Mucosa of gallbladder (tissue), 1 donor: ENCODE measurements at places on chromosomes 12 and 14.
A peak's percentile ranks its signal among the peaks of the same experiment; 100 is the strongest.

DNA sequence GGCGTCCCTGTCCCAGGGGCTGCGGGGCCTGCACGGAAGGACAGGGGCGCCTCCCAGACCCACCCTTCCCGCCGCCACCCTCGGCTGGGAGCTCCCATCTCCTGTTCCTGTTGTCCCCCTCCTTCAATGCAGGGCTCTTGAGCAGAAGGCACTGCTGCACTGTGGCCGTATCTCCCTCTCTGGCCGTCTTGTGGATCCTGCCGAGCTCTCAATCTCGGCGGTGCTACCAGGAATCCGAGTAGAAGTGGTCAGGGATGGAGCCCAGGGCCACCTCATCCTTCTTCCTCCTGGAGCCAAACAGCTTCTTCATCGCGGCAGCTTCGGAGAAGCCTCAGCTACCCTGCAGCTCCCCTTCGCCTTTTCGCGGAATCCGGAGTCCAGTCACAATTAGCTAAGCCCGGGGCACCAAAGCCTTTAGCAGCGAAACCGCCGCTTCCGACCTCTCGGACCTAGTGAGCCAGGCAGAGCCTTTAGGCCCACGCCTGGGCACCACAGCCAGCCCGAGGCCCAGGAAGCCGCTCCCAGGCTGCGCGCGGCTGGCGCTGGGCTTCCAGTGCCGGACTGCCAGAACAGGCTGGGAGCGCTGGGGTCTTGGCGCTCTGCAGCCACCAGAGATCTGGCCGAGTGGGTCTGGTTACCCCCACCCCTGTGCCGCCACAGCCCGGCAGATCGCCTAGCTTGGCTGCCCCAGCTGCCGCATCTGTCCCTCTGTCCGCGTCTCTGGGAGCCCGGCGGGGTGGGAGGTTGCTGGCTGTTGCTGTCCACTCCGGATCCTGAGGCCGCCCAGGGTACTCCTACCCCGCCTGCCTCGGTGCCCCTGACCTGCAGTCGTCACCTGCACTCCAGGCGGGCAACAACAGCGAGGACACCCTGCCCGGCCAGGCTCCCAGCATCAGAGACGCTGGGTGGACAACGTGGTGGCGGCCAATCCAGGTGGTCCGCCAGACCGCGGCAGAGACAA lies 69.1 kb downstream of the ASCL4 start:
- no peak for DNase-seq

GRCh38 chr12:18373181-18373580 lies 111.9 kb downstream of the PIK3C2G start:
- no peak for DNase-seq

DNA sequence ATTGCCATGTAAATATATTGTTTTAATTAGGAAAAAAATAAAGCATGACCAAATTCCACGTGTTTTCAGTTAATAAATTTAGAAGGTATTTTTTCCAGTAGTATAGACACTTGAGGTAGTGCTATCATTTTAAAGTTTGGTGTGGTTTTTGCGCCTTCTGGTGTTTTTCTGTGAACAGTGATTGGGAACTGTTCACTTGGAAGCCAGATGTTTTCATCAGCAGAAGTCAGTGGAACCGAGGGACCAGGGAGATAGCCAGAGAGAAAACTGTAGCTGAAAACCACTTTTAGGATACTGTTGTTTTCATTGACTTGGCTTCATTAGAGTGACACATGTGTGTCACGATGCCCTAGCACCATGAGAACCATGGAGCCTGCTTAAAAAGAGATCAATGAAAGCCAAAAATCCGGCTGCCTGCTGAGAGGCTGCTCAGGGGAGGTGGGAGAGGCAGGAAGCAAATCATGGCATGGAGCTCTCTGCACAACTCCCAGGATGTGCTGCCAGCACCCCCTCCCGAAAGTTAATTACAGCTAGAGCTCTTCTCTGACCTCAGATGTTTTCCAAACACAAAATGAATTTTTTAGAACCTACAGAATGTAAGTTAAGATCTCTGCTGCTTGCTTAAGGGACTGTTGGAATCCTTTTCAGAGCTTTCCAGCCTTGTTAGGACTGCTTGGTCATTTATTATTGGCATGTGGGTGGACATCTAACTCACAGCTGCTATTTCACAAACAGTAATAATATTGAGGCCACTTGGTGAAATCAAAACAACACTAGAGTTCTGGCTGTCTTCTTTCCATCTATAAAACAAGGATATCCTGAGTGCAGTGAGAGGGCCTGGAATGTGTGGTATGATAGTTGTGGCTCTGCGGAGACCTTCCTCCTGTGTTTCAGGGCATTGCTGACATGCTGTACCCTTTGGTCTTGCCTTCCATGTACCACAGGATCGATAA lies 192.3 kb downstream of the ANO4 start:
- no peak for DNase-seq

DNA sequence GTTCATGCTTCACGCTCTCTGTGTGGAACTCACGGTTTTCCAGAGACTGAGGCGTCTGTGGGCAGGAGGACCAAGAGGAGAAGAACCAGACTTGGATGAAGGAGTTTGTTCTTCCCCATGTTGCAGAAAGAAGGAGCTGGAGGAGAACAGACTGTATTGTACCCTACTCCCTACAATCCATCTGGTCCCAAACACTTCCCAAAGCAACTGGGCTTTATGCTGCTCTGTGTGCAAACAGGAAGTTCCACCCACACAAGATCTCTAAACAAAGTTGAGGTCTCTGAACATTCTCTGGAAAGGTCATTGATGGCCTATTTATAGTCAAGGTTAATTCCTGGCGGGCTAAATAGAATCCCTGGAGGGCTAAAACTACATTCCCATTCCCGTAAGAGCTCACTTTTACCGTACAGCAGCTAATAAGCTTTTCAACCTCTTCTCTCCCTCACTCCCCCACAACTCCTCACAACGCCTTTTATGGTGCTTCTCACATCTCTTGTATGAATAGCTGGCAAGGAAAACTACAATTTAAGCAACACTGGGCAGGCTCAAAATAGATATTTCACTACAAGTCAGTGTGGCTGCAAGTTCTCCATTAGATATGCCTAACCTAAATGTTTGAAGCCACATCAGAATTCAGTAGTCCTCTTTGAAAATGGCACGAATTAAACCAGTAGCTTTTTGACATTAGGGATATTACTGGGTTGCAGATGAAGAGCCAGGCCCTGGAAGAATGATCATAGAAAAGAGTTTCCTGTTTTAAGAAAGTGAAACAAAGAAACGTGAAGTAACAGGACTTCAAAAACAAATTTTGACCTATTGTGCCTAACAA lies at the start of gene A2M:
Gene A2M, minus strand, starts transcription at position 189 of the 829 bp plus-strand sequence. Its CDS starts 70 bp downstream, at position 119.
- peak; percentile 38 for DNase-seq

DNA sequence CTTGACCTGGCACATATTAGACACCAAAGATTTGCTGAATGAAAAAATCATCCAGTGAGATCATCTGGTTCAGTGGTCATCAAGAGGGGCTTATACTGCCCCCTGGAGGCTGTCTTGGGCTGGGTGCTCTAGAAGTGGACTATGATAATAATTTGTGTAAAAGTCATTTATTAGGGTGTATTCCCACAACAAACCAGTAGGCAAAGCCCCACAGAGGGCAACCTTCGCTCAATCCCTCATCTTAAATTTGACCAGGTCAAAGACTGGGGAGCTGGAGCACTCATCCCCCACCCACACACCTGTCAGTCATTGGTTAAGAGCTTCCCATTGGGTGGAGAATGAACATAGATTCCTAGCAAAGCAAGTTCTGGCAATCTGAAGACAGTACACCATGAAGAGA lies 20.0 kb upstream of the FICD start:
- no peak for DNase-seq

- DNase-seq: peak; percentile 17
These were observed 8.4 kb downstream of the PEX5 start for GRCh38 chr12:7197841-7198240.

- peak; percentile 42 for DNase-seq
These were observed 148.9 kb downstream of the CHST11 start for GRCh38 chr12:104605685-104606084.

DNA sequence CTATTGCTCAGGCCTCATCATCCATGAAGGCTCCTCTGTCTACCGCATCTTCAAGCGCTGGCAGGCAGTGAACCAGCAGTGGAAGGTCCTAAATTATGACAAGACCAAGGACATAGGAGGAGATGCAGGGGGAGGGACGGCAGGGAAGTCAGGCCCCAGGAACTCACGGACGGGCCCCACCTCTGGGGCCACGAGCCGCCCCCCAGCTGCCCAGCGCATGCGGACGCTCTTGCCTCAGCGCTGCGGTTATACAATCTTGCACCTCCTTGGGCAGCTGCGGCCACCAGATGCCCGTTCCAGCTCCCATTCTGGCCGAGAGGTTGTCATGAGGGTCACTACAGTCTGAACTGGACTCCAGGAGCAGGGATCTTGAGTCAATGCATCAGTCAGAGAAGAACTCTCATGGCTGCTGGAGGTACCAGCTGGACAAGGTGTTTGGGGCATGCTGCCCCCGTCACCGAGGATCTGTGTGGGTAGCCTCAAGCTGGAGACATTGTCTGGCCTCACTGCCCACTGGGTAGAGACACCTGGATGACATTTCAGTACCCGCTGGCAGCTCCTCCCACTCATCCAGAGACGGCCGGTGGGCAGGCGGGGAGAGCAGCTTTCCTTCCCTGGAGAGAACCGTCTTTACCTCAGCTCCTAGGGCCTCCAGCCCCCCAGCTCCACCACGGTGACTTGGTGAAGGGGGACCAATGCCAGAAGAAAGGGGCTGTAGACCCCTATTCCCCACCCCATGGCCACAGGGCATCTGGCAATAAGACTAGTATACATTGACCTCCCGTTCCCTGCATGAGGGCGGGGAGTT lies 3.9 kb downstream of the MARCHF9 start:
- no peak for DNase-seq

DNA sequence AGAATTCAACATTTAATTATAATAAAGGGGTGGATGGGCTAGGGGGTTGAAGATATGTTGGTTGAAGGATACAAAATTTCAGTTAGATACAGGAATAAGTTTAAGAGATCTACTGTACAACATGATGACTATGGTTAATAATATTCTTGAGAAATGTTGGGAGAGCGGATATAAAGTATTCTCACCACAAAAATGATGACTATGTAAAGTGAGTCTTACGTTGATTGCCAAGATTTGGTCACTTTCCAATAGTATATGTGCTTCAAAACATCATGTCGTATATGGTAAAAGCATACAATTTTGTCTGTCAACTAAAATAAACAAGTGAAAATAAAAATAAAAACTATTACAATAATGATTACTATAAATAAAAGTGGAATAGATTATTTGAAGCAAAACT lies 802.0 kb downstream of the C12orf50 start:
- DNase-seq: no peak

GRCh38 chr14:90820958-90821357 lies 4.7 kb upstream of the TTC7B start:
- no peak for DNase-seq

- DNase-seq: no peak
These were observed 67.7 kb downstream of the EEA1 start for GRCh38 chr12:92861381-92861780.

GRCh38 chr12:7555752-7556151 lies 52.2 kb upstream of the CD163 start:
- DNase-seq: no peak

DNA sequence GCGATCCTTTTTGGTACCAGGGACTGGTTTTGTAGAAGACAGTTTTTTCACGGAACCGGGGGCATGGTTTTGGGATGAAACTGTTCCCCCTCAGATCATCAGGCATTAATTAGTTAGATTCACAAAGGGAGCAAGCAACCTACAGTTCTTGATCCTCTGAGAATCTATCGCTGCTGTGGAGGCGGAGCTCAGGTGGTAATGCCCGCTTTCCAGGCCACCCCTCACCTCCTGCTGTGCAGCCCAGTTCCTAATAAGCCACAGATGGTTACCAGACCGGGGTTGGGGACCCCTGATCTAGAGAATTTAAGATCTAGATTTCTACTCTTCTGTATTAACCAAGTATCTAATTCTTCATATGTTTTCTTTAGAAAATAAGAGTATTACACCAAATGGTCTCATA lies 4.8 kb downstream of the ARHGAP5 start:
- no peak for DNase-seq

DNA sequence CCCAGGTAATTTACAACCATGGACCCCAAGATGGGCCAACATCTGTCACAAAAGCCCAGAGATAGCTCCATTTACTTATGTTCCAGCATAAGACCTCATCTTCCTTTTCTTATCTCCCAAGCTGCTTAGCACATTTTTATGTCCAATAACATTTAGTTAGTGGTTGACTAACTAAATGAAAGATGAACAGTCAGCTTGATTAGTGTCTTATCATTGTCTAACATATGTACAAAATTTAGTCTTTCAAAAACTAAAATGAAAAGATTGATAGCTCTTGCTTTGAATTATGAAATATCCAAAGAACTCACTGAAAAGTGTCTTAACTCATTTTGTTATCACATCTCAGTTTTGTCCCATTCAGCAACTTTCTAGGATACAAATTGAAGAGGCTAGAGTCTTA lies 163.1 kb upstream of the EGLN3 start:
- no peak for DNase-seq
